ENCODE measurements at places on chromosomes 3 and 15. TPM values are rescaled to one million over a fixed set of nuclear protein-coding genes. Genes with fewer than 3 reads are reported as not detected.

HGD gene
- total RNA-seq: 0.57 TPM

SHC4 gene
- 2.2 TPM for total RNA-seq

KIF23 gene
- total RNA-seq: 48.6 TPM

PODXL2 gene
- total RNA-seq: 3.4 TPM

TPRA1 gene
- total RNA-seq: 25.6 TPM

Data from fibroblast of the aortic adventitia (primary cell).